ENCODE measurements at places on chromosomes 2 and 18. TPM values are rescaled to one million over a fixed set of nuclear protein-coding genes. Genes with fewer than 3 reads are reported as not detected.

RBM43 gene
- 3.7 TPM for total RNA-seq

GAL3ST2 gene
- total RNA-seq = 1.6 TPM

CD28 gene
- total RNA-seq = 0.21 TPM

IMMT gene
- total RNA-seq = 138 TPM

DNA sequence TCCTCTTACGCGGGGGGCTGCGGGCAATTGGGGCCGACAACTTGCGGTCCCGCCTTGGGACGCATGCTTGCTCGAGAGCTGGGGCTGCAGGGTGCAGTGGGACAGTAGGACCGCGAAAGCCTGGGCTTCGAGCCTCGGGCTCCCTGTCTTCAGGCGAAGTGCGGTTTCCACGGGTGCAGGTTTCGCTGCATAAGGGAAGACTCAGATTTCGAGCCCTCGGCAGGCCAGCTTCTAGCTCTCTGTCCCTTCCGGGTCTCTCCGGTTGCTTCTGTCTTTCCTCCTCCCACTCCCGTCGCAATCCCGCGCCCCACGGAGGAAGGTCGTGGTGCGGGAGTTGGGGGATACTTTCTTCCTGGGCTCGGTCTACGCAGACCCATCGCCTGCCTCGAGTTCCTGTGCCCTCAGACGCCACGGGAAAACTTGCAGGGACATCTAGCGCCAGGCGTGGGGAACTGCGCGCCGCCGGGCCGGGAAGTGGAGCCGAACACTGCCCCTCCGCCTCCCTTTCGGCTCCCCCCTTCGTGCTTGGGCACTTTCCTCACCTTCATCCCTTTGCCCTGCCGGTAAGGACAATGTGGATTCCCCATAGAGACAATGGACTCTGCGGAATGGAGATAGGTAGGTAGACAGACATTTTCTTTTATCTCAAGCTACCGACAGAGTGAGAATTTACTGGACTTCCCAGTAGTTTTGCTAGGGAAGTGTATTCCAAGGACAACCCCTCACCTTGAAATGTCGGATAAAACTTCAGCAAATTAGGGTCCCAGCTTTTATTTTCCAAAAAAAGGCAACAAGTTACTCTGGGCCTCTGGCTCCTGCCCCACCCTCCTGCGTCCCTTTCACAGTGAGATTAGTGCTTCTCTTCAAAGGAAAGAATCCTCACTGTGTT is 4.2 kb upstream of the HOXD13 start:
- no peak for DNase-seq

- DNase-seq = no peak
Observed at GRCh38 chr2:8288206-8288605, 393.6 kb upstream of the ID2 start.

DNA sequence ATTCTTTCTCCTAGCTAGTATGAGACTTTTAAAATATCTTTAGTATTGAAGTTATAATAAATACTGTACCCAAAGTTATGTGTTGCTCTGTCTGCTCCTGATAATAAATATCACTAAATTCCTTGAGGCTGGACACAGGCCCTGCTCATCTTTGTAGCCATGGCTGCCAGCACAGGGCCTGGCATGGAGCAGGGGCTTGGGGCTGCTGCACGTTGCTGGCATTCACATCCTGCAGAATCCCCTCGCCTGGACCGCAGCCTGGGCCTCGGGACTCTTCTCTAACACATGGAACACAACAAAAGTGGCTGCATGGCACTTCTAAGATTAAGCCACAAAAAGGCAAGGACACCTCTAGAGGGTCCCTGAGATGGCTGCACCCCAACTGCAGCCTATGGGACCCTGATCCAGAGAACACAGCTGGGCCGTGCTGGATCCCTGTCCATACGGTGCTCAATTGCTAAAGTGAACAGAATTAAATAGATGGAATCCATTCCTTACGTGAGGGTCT is 477.5 kb upstream of the MYT1L start:
- DNase-seq = no peak

GRCh38 chr2:217105733-217106649 is 246.1 kb upstream of the TNP1 start:
- DNase-seq = peak; percentile 2

- peak; percentile 24 for DNase-seq
Observed at GRCh38 chr2:210577263-210578071, 21.1 kb downstream of the CPS1 start.

DNA sequence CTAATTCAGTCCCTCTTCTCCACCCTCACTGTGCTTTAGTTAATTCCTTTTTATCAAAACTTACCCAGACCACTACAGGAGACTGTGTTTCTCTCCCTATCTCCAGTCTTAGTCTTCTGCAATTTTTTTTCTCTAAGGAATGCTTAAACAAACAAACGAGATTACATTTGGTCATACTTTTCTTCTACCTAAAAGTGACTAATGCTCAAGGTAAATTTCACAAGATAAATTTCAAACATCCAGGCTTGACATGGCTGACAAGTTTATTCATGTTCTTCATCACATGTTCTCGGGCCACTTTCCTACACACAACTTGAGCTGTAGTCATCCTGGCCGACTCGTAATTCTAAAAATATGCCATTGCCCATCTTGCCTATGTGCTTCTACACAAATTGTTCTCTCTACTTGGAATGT is 23.2 kb upstream of the ACSL3 start:
- DNase-seq = peak; percentile 75

- no peak for DNase-seq
Observed at GRCh38 chr18:2856547-2857170, 9.9 kb downstream of the EMILIN2 start.

GRCh38 chr2:196365923-196366322 is 194.5 kb upstream of the STK17B start:
- DNase-seq = no peak

- DNase-seq = peak; percentile 30
Observed at GRCh38 chr18:3015204-3015592, 2.3 kb upstream of the LPIN2 start.

DNA sequence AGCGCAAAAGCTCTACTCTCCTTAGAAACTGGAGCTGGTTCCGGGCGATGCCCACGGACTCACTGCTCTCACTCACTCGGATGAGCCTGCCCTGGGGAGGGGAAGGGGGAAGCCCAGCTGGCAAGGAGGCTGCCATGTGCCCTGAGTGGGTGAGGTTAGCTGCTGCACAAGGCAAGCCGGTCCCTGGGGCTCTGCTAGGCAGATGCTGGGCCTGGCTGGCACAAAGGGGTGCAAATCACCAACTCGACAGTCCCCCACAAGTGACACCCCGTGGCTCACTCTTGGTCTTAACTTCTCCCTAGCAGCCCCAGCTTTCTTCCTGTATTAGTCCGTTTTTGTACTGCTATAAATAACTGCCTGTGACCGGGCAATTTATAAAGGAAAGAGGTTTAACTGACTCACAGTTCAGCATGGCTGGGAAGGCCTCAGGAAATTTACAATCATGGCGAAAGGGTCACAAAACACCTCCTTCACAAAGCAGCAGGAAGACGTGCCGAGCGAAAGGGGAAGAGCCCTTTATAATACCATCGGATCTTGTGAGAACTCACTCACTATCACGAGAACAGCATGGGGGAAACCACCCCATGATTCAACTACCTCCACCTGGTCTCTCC is 33.2 kb downstream of the ADCY3 start:
- no peak for DNase-seq

DNA sequence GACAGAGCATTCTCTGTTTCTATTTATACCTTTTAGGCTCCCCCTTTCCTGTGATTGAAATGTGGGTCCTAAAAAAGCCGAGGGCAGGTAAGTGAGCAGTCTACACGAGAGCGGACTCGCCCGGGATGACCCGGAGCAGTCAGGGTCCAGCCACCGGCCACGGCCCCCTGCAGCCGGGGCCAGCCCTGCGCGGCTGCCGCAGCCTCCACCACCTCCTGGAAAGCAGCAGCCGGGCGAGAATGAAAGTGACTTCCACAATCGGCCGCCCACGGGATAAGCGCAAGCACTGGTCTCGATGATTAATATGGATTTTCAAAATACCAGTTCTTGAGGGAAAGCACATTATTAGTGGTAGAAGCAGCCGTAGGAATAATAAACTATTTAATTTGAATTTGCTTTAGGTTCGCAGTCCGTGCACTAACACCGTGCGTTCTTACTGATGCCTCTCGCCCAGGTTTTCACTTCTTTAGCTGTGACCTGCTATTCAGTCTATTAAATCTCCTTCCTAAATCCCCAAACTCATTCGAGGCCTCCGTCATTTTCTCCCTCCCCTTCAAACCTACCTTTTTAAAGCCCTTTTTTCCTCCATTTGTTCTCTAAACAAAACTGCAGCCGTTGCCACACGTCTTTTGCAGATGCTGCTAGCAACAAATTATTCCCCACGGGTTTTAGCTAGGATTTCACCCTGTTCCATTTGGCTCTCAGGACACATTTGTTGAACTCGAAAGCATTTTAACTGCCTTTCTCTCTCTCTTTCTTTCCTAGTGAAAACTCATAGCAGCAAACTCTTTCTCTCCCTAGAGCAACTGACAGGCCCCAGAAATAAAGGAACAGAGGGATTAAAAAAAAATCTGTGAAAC is 1015.1 kb upstream of the PIK3C3 start:
- DNase-seq = no peak

GRCh38 chr2:120226316-120226715 is 3.1 kb upstream of the TMEM185B start:
- DNase-seq = no peak

DNA sequence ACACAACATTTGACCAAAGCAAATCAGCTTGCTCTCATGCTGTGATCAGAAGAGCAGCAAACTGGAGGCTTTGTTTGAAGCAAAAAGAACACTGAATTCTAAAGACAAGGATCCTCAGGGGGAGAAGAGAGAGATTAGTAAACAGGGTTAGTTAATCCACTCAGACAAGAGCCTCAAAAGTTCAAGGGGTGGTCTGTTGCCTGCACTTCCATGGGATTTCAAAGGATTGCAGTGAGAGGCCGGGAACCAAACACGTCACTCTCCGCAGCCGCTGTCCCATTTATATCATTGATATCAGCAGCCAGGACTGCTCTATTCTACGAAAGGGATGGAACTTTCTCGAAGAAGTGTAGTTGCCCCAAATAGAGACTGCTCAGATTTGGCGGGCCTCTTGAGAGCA is 97.8 kb upstream of the SP3 start:
- DNase-seq = no peak

All from Panc1 (cell line).